Endothelial cell (in vitro differentiated cells): ENCODE measurements at places on chromosomes 16 and 17.

DNA sequence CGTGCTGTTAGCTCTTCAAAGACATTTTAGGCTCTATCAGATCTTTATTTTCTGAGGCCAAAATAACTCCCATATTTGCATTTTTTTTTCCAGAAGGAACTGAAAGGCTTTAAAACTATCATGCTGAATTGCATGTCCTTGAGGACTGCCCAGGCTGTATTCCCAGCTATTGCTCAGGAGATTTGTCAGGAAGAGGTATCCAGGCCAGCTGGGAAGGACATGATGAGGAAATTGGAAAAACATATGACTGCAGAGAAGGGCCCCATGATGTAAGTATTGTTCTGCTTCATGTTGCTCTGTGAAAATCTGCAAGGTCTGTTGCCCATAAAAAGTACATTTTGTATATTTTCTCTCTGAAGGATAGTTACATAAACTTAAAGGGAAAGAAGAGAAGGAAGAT, 5.7 kb downstream of the CDC6 start:
- no peak for DNase-seq

DNA sequence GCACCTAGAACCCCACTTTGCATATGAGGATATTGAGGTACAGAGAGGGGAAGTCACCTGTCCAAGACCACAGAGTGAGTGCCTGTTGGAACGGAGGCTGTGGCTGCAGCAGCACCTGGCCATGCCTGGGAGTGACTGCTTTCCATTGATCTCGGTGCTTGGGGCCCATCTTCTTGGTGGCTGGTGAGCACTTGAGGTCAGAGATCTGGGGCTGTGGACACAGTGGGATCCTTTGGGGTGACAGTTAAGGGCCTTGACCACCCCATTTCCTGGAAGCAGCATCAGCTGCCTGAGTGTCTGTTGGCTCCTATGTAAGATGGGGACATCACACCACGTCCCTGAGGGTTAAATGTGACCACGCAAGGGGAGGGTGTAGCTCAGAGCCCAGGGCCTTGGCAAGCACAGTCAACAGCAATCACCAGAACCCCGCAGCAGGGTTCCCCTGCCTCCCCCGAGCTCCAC, 111.7 kb downstream of the IRF8 start:
- no peak for DNase-seq

DNA sequence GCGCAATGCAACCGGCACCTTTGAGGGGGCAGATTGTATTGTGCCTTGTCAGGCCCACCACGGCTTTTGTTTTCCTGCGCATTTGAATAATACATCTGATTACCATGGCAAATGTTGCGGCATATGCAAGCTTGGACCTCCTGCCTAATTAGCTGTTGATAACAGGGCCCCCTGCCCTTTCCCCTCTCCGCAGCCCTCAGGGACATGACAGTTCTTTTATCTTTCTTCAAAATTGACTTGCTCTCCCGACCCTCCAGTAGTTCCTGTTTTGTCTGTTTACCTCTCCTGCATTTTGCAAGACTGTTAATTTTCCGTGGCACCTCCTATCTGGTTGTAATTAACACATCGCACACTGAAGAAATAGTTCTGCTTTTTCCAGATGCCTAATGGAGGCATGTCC, 86.8 kb downstream of the RBFOX1 start:
- DNase-seq = no peak

- DNase-seq = peak; percentile 51
Observed at GRCh38 chr17:63497708-63498483, 21.0 kb downstream of the ACE start.

- no peak for DNase-seq
Observed at GRCh38 chr17:44390250-44390870, 911 bp upstream of the ITGA2B start.

GRCh38 chr16:46830417-46830901, 521 bp downstream of the C16orf87 start:
- DNase-seq = peak; percentile 47

DNA sequence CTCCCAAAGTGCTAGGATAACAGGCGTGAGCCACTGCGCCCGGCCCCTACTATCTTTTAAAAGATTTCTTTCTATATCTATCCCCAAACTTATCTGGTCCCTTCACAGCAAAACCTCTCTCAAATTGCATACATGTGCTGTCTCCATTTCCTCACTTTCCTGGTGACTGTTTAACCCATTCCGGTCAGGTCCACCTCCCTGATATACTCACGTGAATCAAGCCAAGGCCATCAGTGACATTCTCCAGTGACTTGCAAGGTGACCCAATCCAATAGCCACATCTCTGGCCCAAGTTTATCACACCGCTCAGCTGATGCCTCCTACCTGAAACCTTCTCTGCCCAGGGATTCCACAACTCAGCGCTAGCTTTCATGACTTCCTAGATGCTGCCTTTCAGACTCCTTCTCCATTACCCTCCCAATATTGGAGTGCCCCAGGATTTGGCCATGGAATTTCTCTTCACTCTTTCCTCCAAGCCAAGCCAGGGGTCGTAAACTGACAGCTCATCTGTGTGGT, 1.4 kb upstream of the CTCF start:
- no peak for DNase-seq
